ENCODE measurements at places on chromosomes 7 and 10.

- DNase-seq = no peak
Measured at GRCh38 chr10:51291961-51292360, 217.7 kb downstream of the PRKG1 start.

GRCh38 chr7:71095266-71095860 is 36.6 kb upstream of the GALNT17 start:
- no peak for DNase-seq

DNA sequence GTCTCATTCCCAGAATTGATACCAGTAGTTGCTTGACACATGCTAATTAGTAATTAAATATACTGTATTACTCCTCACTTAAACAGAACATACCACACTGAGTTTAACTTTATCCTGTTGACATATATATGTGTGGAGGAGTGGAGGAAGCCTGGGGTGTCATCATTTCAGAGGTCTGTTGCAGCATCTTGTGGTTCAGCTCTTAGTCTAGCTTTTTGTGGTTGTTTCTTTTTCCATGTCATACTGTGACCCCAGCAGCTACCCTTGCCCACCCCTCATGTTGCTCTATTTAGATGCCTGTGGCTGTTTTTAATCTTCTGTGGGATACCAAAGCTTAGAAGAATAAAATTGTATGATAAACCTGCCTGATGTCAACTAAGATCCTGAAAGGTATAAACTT is 875.4 kb downstream of the LRMDA start:
- DNase-seq = no peak

DNA sequence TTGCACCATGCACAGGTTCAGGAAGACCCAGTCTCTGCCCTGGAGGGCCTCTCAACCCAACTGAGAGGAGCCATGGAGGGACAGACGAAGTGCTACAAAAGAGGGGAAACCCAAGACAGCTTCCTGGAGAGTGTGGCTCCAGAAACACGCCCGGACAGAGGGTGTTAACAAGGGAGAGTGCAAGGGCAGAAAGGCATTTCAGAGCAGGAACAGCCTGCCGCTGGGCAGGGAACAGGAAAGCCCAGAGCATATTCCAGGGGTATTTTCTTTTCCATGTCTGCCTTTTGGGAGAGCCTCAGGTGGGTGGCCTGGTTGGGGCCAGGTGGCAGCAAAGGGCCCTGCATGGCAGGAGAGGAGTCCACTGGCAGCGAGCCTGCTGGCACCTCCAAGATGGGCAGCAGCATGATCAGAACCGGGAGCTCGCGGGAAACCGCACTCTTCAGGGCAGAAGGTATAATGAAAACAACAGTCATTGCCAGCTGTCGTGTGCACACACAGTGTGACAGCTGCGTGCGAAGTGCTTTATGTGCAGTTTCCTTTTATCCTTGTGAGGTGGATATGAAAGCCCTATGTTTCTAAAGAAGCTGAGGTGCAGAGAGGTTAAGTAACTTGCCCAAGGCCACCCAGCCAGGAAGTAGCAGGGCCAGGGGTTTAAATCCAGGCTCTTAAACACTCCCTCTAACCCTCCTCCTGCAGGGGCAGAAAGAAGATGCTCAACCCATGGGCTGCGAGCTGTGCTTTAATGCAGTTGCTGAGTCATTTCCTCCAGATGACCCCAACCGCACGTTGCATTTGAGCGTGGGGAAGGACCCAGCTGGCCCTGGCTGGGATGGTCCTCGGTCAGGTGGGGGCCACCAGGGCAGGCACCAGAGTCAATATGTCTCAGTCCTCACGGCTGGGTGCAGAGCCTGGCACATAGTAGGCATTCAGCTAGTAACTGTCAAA is 128.6 kb downstream of the OAT start:
- no peak for DNase-seq

DNA sequence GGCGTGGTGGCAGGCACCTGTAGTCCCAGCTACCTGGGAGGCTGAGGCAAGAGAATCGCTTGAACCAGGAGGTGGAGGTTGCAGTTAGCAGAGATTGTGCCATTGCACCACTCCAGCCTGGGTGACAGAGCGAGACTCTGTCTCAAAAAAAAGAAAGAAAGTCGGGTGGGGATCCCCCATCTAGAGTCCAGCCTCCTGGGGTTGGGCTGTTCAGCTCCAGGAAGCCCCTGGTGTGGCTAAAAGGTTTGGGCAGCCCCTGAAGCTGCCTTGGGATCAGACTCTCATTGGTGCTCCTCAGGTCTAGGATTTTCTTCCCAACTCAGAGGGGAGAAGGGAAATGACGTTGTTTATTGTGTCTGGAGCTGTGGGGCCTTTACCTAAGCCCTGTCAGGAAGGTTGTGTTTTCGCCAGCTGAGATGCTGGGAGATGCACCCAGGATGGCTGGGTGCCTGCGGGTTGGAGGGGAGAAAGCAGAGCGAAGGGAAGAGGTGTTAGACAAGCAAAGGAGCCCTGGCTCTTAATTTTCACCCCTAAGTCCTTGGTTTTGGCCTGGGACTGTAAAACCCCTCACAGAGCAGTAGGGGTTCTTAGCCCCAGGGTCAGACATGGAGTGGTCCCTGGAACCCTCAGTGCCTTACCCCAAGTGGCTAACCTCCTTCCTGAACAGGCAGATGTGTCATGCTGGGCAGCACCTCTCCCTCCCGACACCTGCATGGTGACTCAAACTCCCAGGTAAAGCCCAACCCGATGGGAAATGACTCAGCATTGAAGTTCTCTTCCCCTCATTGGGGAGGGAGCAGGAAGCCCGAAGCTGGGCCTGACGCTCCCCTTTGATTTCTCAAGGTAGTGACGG is 21.1 kb downstream of the PLAU start:
- no peak for DNase-seq

DNA sequence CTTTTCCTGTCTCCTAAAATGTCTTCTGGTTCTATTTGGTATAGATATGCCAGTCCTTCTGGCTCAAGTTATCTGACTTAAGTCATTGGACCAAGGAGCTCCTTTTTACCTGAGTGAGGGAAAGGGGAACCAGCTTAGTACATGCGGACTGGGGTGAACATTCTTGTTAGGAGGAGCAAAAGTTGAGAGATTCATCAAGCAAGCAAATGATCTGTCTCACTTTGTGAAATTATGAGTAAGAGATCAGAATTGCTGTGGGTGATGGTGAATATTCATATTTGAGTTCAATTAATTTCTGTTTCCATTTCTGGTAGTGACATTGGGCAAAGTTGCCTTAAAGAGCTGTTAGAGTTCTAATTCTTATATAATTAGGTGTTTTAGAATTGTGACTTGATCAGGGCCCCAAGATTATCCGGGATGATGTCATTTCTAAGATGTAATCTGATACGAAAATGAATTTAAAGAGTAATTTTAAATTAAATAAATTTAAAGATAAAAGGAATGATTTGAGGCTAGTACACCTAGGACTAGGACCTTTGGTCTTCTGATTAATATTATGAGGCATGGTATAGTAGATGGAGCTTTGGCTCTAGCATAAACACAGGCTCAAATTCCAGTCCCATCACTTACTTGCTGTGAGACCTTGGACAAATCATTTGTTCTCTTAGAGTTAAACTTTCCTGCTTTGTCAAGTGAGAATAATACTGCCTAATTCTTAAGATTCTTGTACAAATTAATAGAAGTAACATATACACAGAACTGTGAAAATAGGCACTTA is 60.4 kb upstream of the STRIP2 start:
- no peak for DNase-seq

DNA sequence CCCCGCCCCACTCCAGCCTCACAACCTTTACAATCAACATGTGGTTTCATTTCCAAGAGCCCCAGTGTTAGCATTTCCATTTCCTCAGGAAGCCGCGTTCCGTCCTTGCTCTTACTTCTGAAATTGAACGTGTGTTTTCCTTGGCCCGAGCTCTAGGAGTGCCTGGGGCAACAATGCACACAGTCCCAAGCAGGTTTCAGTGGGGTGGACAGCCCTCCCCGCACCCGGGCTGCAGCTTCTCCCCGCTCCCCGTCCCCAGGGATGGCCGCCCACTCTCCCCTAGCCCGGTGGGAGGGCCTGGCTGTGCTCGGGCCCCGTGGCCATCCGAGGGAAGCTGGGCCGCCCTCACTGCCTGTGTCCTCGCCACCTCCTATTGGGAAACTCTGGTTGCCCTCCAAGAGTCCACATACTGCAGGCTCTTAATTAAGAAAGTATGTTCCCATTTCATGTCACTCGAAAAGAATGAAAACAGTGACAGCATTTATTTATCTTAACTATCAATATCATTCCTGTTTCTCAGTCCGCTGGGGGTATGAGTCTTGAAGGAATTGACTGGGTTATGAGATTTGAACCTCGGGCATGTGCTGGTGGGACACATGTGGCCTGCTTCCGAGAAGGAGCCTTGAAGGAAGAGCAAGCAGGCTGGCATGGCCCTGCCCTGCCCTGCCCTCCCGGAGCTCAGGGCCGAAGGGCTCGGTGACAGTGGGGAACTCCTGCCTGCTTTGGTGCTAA is 163.8 kb downstream of the GRK5 start:
- no peak for DNase-seq

GRCh38 chr7:150755473-150756099 is 18.4 kb downstream of the GIMAP5 start:
- DNase-seq = peak; percentile 72

- no peak for DNase-seq
Measured at GRCh38 chr7:135160098-135160857, 10.2 kb downstream of the CYREN start.

DNA sequence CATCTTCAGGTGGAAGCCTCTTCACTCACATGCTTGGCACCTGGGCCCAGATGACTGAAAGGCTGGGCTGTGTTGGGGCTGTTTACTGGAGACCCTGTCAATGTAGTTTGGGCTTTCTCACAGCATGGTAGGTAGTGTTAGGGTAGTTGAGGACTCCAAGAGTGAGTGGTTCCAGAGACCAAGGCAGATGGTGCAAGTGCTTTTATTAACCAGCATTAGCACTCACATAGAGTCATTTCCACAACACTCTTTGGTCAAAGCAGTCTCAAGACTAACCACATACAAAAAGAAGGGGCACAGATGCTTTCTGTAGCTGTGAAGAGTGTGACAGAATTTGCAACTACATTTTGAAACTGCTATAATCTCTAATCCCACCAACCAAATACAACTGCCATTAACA is 135.0 kb downstream of the RTKN2 start:
- DNase-seq = no peak

GRCh38 chr7:96723622-96724021 is 14.0 kb upstream of the SEM1 start:
- no peak for DNase-seq

GRCh38 chr7:55306331-55306730 is 58.8 kb upstream of the LANCL2 start:
- no peak for DNase-seq

GRCh38 chr7:7122033-7122478 is 60.3 kb upstream of the C1GALT1 start:
- DNase-seq = no peak

DNA sequence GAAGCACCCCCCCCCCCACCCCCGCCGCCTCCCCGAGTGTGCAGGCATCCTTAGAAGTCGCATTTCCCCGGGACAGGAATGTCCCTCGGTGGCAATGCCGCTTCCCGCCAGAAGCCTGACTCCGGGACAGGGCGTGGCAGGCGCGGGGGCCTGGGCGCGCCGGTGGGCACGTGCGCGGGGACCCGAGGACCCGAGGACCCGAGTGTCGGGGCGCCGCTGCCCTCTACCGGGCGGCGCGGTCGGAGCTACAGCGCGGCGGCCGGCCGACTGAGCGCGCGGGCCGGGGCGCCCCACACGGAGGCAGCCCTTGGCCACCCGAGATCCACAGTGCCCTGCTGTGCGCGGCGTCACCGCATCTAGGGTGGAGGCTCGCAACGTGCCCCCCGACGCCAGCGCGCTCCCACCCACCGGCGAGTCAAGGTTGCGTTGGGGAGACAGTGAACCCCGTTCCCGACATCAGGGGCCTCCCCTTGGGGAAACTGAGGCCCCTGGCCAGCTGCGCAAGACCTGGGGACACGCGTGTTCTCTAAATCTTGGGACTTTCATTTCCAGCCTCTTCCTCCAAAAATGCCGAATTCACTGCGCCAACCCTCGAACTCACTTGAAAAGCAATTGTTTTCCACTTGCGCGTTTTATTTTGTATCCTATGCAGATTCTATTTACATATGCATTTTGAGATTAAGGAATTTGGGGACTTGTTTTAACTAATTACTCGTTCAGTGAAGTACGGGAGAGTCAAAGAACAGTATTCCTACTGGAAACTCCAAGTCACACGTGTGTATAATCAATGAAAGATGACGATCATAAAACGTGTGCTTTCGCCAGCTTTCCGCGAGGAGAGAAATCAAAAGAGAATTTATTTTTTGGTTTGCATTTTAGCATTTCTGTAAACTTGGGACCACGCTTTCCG is 3.1 kb upstream of the CUX1 start:
- peak; percentile 26 for DNase-seq

GRCh38 chr7:155808549-155809331 is 3.5 kb downstream of the SHH start:
- no peak for DNase-seq

Measured in stimulated activated CD4-positive, alpha-beta T cell treated with anti-CD3 and anti-CD28 coated beads, Interleukin-1b, Interleukin-23, amount 100 ng/mL, for 1 hour (primary cell).